ENCODE measurements at places on chromosomes 16 and 17.
A peak's percentile ranks its signal among the peaks of the same experiment; 100 is the strongest.

DNA sequence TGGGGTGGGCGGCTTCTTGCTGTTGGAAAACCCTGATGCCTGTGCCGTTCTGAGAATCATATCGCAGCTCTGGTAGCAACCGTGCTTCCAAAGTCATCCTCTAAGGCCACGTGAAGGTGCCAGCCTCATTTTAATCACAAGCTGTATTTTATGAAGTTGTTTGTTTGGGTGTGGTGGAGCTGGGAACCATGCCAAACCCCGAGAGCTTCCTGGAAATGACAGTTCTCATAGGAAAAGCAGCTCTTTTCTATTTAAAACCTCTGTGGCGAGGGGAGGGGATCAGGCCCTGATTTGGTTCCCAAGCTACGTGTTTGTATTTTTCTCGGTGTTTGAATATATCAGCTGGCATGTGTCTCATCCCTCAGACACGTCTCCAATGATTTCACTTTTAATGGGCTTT, 21.7 kb downstream of the KNOP1 start:
- DNase-seq = no peak

GRCh38 chr16:19145010-19145409, 23.0 kb upstream of the SYT17 start:
- DNase-seq = no peak

DNA sequence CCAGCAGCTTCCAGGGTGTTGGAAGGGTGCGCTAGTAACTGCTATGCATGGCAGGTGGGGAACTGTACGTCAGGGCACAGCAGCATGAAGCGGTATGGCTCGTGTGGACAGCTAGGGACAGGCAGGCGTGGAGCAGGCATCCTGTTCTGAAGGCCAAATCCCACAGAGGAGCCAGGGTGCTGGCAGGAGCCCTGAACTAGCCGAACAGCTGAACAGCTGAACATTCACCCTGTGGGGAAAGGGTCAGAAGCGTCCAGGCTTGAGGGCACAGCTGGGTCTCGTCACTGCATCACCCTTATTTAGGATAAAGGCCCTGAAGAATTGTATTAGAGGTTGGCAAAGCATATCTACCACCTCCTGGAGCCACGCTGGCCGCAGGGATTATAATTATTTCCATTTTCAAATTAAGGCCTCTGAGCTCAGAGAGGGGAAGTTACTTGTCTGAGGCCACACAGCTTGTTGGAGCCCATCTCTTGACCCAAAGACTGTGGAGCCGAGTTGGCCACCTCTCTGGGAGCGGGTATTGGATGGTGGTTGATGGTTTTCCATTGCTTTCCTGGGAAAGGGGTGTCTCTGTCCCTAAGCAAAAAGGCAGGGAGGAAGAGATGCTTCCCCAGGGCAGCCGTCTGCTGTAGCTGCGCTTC, 3.3 kb upstream of the STH start:
- no peak for DNase-seq

- DNase-seq = no peak
These were observed 87.2 kb downstream of the LITAF start for GRCh38 chr16:11499295-11500089.

GRCh38 chr16:22018559-22018958, 10.6 kb downstream of the MOSMO start:
- no peak for DNase-seq

DNA sequence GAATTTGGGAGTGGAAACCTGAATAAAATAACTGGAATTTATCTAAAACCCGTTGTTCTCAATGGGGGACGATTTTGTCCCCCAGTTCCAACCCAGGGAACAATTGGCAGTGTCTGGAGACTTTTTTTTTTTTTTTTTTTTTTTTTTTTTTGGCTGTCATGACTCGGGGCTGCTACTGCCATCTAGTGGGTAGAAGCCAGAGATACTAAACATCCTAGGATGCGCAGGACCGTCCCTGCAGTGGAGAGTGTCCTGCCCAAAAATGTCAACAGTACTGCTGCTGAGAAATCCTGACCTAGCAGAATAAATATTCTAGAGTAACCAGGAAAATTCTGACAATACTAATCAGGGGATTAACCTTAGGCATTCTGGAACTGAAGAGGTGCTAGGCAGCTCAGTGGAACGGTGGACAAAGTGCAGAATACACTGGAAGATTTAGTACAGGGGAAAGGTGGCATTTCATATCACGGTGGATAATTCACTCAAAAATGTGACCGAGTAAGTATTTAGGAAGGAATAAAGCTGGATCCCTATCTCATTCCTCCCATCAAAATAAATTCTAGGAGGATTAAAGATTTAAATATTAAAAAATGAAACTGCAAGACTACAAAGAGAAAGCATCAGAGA, 107.6 kb downstream of the SPECC1 start:
- DNase-seq = peak; percentile 16

DNA sequence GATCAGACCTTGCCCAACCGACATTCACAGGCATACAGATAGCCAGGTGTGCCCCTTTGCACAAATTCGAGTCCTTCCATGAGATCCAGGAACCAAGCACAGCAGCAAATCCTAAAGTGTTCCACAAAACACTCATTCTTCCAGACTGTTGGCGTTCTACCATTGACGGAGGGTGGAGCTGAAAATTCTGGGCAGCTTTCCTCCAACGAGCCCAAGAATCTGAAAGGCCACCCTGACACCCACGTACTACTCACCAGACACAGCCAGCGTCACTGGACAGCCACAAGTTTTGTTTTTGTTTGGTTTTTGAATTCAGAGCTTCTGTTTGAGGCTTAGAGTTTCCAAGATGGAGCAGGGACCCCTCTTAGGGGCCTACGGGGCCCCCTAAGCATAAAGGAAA, 83.8 kb downstream of the PMP22 start:
- DNase-seq = no peak

DNA sequence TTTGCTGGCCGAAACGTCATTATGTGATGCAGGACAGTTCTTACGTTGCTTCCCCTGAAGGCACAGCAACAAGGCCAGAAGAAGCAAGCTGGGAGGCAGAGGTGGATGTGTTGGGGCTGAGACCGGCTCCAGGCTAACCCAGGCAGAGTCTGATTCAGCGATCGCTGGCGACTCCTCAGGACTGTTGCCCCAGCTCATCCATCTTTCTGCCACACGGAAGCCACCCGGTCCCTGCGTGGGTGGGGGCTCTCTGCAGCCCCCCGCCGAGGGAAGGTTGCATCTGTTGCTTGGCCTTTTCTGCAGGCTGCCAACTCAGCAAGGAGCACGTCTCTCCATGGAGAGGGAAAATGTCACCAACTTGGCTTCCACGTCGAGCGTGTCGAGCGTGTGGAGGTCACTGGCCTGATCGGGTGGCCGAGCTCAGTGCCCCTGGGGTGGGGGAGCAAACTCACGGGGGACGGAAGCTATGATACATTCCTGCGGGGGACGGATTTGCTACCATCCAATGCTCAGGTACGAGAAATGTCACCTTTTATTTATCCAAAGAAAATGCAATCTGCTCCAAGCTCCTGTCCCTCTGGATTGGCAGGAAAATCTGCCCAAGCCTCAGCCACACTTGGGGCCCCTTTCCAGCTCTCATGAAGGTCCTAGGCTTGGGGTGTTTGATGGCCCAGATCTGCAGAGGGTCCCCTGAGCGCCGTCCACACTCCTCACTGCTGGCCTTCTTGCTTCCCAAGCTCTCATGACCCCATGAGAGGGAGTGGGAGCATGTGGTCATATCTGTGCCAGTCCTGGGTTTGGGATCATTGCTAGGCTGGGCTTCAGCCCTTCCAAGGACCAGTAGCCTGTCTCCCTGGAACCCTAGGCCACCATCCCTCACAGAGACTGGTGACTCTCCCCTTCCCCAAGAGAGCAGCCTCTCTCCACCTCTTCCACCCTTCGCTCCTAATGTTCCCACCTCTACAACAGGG, 69.4 kb downstream of the RPH3AL start:
- DNase-seq = no peak

DNA sequence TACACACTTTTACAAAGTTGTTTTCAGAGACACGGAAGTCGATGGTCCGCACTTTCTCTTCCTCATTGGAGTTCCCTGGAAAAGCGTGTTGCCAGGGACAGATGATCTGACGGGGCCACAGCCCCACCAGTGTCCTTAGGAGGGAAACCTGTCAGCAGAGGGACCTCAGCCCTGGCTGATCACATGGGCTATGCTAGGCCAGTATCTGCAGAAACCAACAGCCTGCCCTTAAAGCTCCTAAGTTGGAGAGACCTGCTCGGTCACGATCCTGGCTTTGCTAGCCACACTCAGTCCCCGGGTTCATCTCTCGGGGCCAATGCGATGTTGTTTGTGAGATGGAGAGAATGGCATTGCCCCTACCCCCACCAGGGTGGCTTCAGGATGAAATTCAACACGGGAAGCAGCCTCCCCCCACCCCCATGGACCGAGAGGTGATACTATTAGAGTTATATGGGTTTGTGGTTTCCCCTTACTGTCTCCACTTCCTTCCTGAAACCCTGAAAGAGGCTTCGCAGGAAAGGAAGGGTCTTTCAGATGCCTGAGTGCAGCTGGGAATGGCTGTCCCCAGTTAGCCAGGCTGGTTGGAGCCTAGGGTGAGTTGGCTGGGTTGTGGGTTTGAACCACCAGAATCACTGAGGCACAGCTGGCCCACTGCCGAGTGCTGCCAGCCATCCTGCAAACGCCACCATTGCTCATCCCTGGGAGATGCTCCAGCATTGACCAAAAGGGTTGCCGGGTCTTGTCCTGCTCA, 16.6 kb downstream of the RMI2 start:
- no peak for DNase-seq

GRCh38 chr16:55835581-55835980, 2.7 kb upstream of the CES1 start:
- no peak for DNase-seq

- DNase-seq = no peak
These were observed 167.1 kb upstream of the ZFHX3 start for GRCh38 chr16:73214825-73215677.

DNA sequence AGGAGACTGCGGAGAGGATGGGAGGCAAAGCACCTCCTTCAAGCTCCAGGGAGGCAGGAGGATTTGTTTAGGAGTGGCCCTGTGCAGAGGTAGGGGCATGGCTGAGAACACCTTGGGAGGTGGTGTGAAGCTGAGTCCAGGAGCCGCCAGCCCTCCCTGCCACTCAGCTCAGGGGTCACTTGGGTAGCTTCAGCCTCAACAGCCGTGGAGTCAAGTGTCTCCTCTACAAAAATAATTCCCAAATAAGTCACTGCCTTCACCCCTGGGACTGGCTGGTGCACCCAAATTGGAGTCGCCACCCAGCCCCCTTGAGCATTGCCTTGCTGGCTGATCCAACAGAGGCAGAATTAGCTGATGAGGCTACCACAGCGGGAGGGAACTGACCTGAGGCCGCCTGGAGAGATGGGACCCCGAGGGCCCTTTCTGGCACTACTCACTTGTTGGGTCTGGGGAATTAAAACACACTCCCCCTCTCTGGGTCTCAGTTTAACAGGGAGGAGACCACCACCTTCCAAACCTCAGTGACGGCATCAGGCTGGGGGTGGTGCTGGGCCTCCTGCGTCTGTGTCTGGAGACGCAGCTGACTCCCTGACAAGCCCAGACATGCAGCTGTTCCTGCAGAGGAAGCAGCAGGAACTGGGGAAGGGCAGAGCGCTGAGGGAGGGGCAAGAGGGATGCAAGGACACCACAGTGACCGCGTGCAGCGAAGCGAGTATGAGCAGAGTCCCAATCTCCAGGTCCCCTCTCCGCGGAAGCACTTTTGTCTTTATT, 87.9 kb upstream of the TOB1 start:
- no peak for DNase-seq

DNA sequence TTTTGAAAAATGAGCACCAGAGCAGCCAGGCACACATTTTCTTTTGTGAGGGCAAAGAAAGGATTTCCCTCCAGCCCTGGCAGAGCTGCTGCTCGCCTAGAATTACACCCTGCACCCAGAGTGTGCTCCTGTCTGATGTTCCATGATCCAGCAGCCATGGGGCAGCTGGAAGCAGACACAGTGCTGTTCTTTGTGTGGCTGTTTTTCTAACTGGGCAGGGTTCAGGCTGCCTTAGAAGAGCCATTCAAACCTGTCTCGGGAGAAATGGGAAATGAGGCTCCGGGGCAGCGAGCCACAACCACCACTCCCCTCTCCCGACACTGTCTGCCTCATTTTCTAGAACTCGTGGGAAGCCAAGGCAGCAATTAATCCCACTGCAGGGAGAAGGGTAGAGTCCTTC, 28.9 kb downstream of the LITAF start:
- no peak for DNase-seq

DNA sequence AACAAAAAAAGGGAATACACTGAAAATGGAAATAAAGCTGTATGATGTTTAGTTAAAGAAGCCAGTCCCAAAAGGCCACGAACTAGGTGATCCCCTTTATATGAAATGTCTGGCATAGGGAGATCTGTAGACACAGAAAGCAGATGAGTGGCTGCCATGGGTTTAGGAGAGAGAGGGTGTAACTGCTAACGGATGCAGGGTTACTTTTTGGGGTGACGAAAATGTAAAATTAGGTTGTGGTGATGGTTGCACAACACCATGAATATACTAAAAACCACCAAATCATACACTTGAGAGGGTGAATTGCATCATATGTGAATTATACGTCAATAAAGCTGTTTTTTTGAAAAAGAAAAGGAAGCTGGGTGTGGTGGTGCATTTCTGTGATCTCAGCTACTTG, 99.6 kb downstream of the ADCY9 start:
- DNase-seq = no peak

- DNase-seq = no peak
These were observed 1.3 kb downstream of the HOXB9 start for GRCh38 chr17:48624544-48625494.

GRCh38 chr17:76570877-76571471, 14.7 kb downstream of the ST6GALNAC2 start:
- DNase-seq = no peak

GRCh38 chr16:71748226-71748625, 23.7 kb upstream of the PHLPP2 start:
- DNase-seq = no peak

DNA sequence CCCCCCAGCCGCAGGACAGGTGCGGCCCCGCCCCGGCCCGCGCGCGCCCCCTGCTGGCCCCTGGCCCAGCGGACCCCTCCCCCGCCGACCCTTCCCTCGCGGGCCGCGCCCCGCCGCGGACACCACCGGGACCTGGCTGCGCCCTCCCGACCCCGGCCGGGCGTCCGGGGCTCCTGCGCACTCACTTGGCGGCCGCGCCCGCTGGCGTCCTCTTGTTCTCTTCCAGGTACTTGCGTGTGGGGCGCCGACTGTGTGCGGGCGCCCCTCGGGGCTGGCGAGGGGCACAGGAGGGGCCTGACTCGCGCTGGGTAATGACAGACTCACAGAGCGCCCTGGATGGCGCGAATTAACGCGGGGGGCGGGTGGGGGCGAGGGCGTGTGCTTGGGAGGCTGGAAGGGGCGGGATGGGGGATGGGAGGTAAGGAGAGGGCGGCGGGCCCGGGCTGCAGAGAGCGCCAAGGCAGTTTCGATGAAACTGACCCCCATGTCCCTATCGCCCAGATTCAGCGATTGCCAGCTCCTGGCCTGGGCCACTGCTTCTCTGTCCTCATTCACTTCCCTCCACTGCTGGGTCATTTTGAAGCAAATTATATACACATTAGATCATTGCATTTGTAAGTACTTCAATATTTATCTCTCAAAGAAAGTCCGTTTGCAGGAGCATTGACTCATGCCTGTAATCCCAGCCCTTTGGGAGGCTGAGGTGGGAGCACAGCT, 445 bp upstream of the DBNDD1 start:
- DNase-seq = peak; percentile 15

GRCh38 chr17:39175695-39176093, 9.7 kb upstream of the ARL5C start:
- DNase-seq = no peak

- DNase-seq = no peak
These were observed 8.2 kb downstream of the CRAMP1 start for GRCh38 chr16:1620391-1620790.

GRCh38 chr17:75370286-75370915, 35.1 kb downstream of the GRB2 start:
- DNase-seq = no peak

All from stimulated activated CD8-positive, alpha-beta memory T cell treated with anti-CD3 and anti-CD28 coated beads, Interleukin-2, amount 100 ng/mL, for 48 hours (primary cell).